ENCODE measurements at places on chromosomes 6 and 20.

GRCh38 chr20:52242237-52243230 is 51.0 kb upstream of the ZFP64 start:
- no peak for DNase-seq

DNA sequence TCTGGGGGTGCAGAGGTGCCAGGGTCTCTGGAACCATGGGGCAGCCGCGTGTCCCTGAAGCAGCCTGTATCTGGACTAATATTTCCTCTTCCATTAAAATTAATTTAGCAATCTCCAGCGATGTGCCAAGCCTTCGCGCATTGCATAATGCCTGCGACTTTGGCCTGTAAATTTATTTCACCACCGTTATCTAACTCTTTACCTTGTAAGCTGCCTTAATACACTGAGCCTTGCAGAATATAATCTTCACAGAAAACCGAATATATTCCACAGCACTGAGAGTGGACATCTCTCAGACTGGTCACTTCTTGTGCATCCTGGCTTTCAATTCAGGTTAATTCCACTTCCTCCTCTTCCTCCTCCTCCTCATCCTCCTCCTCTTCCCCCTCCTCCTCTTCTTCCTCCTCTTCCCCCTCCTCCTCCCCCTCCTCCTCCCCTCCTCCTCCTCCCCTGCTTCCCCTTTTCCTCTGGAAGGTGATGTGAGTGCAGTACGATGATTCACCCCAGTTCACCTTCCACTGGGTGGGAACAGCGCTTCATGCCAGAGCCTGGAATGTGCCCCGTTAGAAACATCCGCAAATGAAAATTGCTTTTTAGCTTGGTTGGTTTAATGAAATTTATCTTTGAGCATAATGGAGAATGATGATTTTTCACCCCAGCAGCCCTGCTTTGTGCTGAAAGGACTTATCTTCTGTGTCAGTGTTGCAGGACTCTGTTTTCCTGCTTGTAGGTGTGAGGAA is 101.4 kb downstream of the CDH4 start:
- no peak for DNase-seq

- DNase-seq = no peak
Measured at GRCh38 chr20:15848126-15848525, 725.1 kb downstream of the KIF16B start.

DNA sequence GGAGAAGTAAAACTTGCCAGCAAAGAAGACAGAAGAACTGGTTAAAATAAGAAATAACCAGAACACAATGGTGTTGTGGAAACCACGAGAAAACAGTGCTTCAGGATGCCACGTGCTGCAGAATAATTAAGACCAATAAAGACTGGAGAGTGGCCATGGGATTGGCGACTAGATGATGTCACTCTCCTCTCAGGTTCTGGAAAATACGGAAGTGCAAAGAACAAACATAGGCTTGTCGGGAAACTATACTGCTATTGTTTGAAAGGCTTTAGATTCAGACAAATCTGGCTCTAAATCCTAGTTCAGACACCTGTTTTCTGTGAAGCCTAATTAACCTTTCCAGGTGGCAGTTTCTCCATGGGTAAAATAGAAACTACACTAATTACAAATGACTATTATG is 138.4 kb upstream of the STXBP5 start:
- no peak for DNase-seq

DNA sequence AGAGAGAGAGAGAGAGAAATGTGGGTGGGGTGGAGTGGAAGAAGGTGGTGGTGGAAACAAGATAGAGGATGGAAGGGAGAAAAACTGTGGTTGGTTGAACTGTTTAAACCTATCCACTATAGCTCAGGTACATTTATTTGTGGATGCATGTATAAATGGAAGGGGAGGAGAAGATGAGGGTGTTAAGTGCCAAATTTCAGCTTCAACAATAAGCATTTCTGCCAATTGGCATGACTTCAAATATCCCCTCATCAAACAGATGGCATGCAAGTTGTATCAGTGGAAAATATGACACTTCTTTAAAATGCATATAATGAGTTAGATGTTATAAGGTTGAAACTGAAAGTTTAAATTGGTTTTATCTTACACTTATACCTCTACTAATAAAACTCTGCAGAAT is 216.1 kb downstream of the LMBRD1 start:
- no peak for DNase-seq

DNA sequence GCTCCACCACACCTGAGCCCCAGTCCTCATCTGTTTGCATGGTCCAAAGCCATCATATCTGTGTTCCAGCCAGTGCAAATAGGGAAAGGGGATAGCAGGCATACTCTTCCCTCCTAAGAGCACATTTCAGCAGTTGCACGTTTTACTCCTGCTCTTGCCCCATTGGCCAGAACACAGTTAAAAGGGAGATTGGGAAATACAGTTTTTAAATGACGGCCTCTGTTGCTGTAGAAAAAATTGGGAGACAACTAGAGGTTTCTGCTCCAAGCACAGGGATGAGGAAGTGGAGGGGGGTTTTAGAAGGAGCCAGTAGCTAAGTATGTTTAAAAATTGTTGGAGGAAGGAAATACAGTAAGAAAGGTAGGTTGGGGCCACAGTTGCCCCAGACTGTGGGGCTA is 14.6 kb upstream of the STK35 start:
- no peak for DNase-seq

DNA sequence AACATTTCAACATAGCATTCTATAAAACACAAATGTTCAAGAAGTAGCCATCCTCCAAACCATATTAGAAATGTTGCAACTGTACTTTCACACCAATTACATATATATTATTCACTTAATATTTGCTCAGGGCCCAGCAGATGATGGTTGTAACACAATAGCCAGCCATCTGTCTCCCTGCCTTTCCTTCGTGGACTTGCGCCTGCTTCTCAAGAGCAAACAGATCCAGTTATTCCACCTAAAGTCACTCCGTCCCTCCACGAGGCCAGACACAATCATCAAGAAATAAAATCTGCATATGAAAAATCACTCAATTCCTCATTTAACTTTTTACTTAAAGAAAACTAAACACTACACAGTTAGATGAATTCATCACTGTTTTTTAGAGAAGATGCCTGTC is 160.4 kb downstream of the RALGAPA2 start:
- DNase-seq = no peak

- DNase-seq = peak; percentile 25
Measured at GRCh38 chr6:142207265-142207877, 60.3 kb downstream of the VTA1 start.

GRCh38 chr6:159756508-159756907 is 5.3 kb upstream of the ACAT2 start:
- DNase-seq = no peak

DNA sequence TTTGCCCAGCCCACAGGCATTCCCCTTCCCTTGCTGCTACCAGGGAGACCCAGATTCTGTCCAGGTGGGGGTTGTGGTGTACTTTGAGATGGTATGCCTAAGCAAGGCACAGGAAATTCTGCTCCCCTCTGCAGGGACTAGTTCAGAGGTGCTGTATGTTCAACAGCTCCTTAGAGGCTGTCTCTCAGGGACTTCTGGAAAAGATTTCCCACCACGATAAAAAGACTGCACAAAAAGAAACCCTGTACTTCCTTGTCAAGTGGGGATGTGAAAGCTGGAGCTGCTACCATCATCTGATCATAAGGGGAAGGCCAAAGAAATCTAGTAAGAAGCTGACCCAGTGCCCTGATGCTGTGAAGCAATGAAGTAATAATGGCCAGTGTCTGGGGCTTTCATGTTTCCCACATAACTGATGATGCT is 51.5 kb upstream of the SMIM29 start:
- no peak for DNase-seq

DNA sequence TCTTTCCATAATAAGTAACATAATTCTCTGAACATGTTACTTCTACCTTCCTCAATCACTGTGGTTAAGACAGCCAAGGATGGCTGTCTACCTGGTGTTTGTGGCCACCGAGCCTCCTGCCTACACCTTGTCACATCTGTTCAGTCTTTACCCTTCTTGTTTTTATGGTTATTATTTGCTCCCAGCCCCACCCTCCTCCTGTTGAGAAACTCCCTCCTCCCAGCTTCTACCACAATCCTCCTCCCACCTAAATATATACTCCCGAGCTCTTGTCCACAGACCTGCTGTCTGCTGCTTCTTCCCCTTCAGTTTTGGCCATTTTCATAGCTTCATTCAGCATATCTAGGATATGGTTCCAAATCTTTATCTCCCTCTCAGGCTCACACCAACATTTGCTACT is 35.7 kb upstream of the GABRR1 start:
- DNase-seq = no peak

GRCh38 chr20:25637247-25637646 is 13.4 kb upstream of the NANP start:
- no peak for DNase-seq

- no peak for DNase-seq
Measured at GRCh38 chr20:51880188-51880587, 77.9 kb upstream of the SALL4 start.

GRCh38 chr6:23006656-23007055 is 437.3 kb downstream of the HDGFL1 start:
- DNase-seq = no peak

DNA sequence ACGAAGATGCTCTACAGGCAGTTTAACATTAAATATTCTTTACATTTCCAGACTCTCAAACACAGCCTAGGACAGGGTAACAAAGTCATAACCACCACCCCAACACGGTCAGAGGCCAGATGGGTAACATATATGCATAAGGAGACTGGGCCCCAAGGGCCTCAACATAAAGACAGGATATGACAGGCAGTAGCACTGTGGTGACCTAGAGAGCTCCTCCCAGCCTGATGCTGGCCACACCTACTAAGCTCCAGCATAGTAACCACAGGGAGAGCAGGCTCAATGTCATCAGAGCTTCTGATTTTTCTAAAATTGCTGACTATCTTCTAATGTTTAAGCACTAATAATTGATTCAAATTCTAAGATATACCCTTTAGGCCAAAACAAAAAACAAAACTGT is 21.7 kb downstream of the SMLR1 start:
- DNase-seq = peak; percentile 27

- no peak for DNase-seq
Measured at GRCh38 chr20:48193627-48194425, 408.5 kb upstream of the SULF2 start.

DNA sequence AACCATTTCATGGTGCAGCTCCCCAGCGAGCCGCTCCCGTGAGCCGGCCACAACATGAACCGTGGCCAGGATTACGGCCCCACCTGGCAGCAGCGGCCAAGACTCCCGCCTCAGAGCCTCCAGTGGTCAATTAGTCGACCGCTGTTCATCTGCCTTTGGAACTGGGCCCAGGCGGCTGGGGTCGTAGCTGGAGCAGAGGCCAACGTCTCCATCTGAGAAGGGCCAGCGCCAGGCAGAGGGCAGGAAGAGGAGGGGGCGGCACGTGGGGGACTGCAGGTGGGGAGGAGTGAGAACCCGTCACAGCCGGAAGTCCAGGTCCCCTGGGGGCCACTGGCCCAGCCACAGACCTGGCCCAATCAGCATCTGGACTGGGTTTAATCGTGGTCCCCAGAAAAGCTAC is 184.3 kb downstream of the TAF4 start:
- no peak for DNase-seq

DNA sequence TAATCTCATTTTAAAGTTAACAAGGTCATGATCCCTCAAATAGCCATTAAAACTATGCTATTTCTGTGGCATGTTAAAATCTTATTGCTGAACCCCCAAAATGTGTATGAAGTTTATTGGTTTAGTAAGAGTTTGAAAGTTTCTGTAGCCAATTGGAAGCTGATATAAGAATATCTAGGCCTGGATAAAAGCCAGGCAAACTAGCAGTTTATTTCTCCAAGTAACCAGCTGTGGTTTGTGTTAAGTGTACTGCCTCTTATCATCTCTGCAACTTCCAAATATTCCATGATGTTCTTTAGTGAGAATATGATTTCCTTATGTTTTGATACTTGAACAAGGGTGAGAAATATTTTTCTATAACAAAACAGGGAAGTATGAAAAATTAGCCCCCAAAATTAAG is 76.7 kb downstream of the PRSS35 start:
- DNase-seq = no peak

DNA sequence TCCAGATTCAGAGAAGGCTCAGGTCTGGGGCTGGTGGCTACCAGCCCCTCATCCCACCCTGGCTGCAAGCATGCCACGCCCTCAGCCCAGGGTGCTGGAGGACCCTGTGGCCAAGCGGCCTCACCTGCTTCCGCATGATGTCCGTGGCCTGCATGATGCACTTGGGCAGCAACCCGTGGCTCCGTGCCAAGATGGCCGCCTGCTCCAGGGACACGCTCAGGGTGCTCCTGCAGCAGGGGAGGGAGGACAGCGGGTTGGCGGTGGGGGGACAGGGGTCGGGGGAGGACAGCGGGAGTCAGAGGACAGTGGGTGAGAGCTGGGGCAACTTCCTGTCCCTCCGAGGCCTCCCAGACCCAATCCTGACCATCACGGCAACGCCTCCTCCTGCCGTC is 200.1 kb downstream of the PREX1 start:
- no peak for DNase-seq

GRCh38 chr20:44075191-44075949 is 111.6 kb downstream of the JPH2 start:
- no peak for DNase-seq

- DNase-seq = peak; percentile 29
Measured at GRCh38 chr6:36701401-36701991, 3.9 kb downstream of the RAB44 start.

GRCh38 chr6:50815436-50816114 is 3.1 kb upstream of the TFAP2B start:
- DNase-seq = no peak

DNA sequence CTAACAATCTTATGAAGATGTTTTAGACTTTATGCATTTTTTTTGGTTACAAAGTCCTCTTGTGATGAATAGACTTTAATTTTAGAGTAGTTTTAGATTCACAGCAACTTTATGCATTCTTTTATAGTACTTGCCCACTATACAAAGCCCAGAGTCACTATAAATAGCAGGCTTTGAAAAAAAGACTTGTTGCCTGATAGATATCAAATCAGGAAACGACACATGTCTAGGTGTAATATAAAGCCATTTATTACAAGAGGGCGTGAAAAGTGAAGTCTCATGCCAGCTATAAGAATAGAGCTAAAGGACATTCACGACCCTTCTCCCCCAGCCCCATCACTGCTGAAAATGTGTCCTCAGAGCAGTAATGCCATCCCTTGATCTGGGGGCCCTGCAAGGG is 78.0 kb upstream of the MRPS10 start:
- DNase-seq = peak; percentile 26

GRCh38 chr6:111263837-111264236 is 176.5 kb downstream of the SLC16A10 start:
- no peak for DNase-seq

GRCh38 chr20:1263853-1264252 is 2.2 kb upstream of the SNPH start:
- DNase-seq = no peak

All from CD4-positive, alpha-beta T cell treated with Interleukin-4 for 1 hour (primary cell).